ENCODE measurements at places on chromosomes 7 and 10.

GRCh38 chr10:8069627-8070026 is 15.1 kb downstream of the GATA3 start:
- DNase-seq: no peak

DNA sequence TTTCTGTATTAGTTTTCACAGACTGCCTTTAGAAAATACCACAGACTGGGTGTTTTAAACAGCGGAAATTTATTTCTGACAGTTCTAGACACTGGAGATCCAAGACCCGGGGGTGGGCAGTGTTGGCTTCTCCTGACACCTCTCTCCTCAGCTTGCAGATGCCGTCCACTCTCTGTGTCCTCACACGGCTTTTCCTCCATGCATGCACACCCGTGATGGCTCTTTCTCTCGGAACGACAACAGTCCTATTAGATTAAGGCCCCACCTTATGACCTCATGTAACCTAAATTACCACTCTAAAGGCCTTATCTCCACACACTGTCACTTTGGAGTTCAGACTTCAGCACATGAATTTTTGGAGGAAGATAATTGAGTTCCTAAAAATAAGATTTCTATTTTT is 142.9 kb upstream of the VWC2 start:
- DNase-seq: no peak

- no peak for DNase-seq
Observed at GRCh38 chr7:88358526-88358838, 51.8 kb upstream of the STEAP4 start.

GRCh38 chr10:45644527-45644926 is 28.0 kb downstream of the ZFAND4 start:
- no peak for DNase-seq

GRCh38 chr7:114822131-114822530 is 99.8 kb upstream of the MDFIC start:
- DNase-seq: no peak

DNA sequence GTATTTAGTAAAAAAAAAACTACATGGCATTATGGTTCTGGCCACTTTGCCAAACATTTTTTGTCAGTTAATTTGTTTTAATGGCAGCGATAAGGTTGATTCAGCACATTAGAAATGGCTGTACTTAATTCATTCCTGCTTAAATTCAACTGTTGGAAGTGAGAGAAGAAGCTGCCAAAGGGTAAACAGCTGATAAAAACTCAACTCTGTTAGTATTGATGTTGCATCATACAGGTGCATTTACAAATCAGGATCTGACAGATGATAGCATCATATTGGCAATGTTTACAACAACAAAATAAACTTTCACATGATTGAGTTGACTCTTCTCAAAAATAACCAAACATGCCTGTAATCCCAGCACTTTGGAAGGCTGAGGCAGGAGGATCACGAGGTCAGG is 444.3 kb downstream of the IPMK start:
- no peak for DNase-seq

GRCh38 chr7:74018246-74018895 is 9.6 kb upstream of the ELN start:
- no peak for DNase-seq

GRCh38 chr10:15096661-15097010 is 519 bp upstream of the RPP38 start:
- no peak for DNase-seq

GRCh38 chr10:124293616-124294449 is 124.9 kb downstream of the OAT start:
- DNase-seq: no peak

DNA sequence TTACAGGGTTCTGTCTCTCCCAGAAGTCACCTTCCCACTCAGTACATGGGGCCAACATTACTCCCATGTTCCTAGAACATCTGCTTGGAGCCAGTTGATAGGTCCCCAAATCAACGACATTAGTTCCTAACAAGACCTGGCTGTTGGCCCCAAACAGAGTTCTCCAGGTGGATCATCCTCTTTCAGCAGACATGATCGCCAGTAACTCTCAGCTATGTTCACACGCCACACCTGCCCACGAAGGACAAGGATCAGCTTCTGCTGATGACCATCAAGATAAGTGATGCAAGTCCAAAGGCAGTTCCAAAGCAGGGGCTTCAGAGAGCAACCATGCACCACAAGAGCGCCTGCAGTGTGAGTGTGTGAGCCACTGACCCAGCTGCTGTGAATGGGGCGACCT is 11.0 kb downstream of the ZNF777 start:
- DNase-seq: no peak

DNA sequence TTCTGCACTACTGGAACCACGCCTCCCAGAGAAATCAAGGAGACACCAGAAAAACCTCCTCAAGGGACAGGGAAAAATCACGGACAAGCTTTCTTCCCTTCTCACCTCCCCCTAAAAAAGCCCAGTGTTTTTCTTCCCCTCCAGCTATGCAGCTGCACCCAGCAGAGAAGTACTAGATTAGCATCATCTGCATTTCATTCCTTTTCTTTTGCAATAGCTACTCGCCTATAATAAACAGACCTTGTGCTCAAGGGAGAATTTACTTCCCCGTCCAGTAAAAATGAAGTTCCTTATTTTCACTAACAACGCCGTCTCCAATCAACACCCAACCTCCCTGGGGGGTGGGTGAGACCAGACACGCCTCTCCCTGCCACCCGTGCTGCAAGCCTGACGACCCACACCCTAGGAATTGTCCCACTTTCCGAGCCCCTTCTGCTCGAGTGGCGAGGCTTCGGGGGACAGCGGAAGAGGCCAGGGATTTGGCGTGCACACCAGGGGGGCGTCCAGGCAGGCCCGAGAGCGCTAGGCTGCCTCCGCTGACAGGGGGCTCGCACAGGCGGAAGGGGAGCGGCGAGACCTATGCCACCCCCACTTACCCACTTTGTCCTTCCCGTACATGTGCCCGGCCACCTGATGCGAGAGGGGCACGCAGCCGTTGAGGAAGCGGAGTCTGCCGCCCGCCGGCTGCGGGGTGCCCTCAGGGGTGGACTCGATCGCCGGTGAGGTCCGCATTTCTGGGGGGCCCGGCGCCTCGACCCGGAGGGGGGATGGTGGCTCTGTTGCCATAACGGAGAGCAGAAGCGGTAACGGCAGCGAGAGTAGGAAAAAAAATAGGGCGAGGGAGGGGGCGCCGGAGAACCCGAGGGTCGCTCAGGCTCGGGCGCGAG is 625 bp downstream of the IPMK start:
- DNase-seq: peak; percentile 62

DNA sequence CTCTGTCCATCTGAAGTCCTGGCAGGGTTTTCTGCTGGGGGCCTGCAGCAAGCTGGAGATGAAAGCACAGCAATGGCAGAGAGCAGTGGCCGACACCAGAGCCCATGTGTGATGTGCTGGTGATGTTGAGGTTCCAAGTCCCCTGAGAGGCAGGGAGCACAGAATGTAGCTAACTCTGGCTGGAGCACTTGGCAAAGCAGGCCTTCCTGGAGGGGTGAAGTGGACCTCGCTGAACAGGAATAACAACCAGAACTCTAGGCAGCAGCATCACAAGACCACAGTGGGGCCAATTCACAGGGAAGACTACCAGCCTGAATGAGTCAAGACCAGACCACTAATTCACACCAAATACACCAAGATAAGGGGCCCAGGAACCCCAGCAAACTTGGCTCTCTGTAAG is 22.8 kb upstream of the MSMB start:
- DNase-seq: no peak

- DNase-seq: no peak
Observed at GRCh38 chr10:112914288-112914952, 35.6 kb upstream of the TCF7L2 start.

GRCh38 chr7:27739301-27739908 is 557 bp upstream of the TAX1BP1 start:
- peak; percentile 69 for DNase-seq
